ENCODE measurements at places on chromosomes 7 and 10. TPM values are rescaled to one million over a fixed set of nuclear protein-coding genes. Genes with fewer than 3 reads are reported as not detected.

The MDH2 gene
- 29.6 TPM for total RNA-seq

The SVIL gene
- total RNA-seq = 176 TPM

The KCNH2 gene
- 9.9 TPM for total RNA-seq

The PHYH gene
- total RNA-seq = 20.8 TPM

The PAOX gene
- total RNA-seq = 4.3 TPM

The CUTC gene
- 18.1 TPM for total RNA-seq

The GARIN1A gene
- total RNA-seq = 0.79 TPM

The ZNF248 gene
- 42.9 TPM for total RNA-seq

The UNCX gene
- not detected for total RNA-seq

The CCDC6 gene
- total RNA-seq = 58.2 TPM

The RBP4 gene
- total RNA-seq = 1.9 TPM

The HECW1 gene
- 0.16 TPM for total RNA-seq

The FANK1 gene
- total RNA-seq = 2.0 TPM

The TAS2R3 gene
- 7.5 TPM for total RNA-seq

The ITGA8 gene
- 62.2 TPM for total RNA-seq

The COL13A1 gene
- 9.2 TPM for total RNA-seq

The HACD1 gene
- total RNA-seq = 37.7 TPM

The FEZF1 gene
- not detected for total RNA-seq

The MSMB gene
- not detected for total RNA-seq

All from urinary bladder (tissue), 4 donors.